ENCODE measurements at places on chromosomes 2 and 18.

DNA sequence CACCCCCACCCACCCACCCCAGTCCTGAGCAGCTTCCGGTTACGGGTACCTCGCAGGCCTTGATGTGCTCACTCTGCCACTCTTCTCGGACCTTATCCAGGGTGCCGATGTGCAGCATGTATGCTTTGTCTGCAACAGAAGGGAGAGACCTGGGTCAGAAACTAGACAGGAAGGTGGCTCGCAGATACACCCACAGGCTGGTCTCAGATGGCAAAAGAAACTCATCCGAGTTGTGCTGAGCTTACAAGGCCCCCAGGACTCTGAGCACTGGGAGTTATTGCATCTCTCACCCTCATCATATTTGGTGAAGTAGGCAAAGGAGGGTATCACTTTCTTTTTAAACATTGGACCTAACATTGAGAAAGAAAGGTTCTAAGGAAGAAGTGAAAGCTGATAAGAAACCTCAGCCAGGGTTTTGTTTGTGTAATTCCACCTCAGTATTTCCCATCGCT lies 30.6 kb upstream of the EPG5 start:
- DNase-seq = no peak

DNA sequence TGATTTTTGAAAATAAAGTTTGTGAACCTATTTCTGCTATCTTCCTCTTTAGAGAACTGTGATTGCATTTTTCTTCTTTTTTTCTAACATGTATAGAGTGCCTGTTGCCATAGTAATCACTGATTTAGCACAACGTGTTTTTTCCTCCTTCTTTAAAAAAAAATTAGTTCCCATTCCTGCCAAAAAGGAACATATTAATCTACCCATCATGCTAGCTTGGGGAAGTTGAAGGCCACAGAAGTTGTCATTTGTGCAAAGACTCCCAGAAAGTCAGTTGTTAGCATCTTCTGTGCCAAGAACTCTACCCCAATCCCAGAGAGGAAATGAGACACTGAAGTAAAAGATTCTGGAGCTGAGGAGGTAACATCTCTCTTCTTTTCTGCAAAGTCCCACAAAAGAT lies 57.3 kb downstream of the SLC8A1 start:
- DNase-seq = no peak

DNA sequence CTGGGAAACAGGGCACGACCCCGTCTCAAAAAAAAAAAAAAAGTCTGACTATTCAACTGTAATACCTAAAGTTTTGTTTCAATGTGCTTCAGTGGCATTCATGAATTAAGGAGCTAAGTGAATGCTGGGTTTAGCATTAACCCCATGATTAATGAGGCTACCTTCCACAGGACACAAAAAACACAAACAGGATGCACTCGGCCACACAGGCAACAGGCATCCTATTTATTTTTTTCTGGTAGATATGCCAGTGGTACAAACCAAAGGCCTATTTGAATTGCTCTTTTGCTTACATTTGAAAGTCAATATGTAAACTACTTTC lies 48.3 kb downstream of the CDH2 start:
- DNase-seq = no peak

- DNase-seq = no peak
Measured at GRCh38 chr2:182351427-182351826, 75.4 kb downstream of the PDE1A start.

DNA sequence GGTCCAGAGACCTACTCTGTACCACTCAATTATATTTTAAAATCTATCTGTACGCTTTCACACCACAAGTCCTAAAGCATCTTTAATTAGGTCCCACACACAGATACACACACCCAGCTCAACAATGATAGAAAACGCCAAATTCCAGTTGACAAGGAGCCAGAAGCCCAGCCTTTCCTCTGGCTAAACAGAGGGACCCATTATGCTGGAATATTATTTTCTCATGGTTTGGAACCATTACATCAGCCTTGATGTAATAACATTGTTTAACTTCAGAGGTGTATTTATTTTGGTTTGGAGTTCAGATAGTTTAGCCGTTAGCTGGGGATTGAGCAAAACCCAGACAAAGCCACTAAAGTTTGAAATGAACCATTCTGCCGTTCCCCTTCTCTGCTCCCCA lies 14.0 kb upstream of the INHBB start:
- DNase-seq = no peak

GRCh38 chr18:48889981-48890762 lies 60.6 kb downstream of the SMAD7 start:
- DNase-seq = no peak
